ENCODE measurements at places on chromosomes 16 and 17. TPM values are rescaled to one million over a fixed set of nuclear protein-coding genes. Genes with fewer than 3 reads are reported as not detected.

DNA sequence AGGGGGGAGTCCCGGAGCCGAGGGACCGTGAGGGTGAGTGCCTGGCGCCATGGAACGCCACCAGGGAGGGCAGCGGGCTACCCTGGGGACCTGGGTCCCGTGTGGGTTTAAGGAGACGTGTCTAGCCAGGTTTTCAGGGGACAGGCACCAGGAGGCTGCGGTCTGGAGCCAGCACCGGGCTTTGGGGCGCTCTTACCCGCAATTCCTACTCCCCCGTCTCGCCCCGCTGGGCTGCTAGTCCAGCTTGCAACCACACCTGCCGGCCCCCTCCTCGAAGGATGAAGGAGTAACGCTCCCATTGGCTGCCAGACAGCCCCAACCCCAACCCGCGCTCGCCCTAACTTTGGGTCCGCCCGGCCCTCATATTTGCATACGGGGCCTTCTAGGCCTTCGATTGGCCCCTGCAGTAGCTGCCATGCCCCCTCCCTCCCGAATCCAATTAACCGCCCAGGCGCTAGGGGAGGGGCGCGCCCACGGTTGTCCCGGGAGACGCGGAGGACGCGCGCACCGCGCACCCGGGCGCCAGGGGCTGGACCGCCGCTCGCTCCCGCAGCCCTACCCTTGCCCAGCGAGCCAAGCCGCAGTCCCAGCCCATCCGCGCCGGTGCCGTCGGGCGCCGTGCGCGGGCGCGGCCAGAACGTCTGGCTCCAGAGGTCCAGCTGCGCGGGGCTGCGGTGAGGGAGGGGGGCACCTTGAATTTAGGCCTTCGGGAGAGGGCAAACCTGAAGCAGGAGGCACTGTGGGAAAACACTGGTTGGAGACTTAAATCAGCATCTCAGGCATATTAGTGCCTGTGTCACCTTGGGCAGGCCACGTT lies at the start of gene TTLL6:
Gene TTLL6, minus strand, starts transcription at position 456 of the 817 bp plus-strand sequence. Its CDS starts 157 bp downstream, at position 299.
- DNase-seq: peak; percentile 75

DNA sequence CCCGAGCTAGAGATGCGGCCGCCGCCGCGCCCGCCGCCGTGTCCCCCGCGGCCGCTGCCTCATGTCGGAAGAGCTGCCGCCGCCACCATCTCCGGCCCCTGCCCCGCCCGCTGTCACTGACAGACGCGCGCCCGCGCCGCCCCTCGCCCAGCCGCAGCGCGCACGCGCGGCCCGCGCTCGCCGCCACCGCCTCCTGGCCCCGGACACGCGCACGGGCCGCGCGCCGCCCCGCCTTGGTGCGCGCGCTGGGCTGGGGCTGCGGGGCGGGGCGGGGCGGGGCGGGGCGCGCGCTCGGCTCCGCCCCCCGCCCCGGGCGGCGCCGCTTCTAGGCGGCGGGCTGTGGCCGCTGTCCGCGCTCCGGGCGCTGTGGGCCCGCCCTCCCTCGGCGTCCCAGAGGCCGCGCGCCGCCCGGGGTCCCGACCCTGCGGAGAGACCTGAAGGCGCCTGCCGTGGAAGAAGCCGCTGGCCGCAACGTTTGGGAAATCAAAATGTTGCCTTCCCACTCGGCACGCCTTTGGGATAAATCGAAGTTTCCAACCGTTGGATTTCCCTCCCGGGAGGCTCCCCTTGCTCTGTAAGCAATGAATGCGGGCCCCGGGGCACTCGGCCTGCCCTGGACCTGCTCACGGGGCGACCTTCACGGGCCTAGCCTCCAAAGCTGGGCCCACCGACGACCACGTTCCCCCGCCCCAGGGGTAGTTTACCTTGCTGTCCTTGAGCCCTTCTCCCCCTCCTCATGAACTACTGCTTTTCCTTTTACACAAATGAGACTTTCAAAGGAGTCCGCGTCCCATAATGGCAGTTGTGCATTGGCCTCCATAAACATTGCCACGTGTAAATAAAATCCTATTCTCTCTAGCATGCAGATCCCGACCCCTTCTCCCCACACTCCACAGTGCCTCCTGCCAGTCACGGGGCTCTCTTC lies at the start of gene ADCY9:
Gene ADCY9, minus strand, starts transcription at position 118 of the 925 bp plus-strand sequence. CDS start 1,000 bp downstream, outside the sequence.
- DNase-seq: peak; percentile 42

GRCh38 chr17:4340914-4341615 lies 25.4 kb downstream of the UBE2G1 start:
- DNase-seq: no peak

DNA sequence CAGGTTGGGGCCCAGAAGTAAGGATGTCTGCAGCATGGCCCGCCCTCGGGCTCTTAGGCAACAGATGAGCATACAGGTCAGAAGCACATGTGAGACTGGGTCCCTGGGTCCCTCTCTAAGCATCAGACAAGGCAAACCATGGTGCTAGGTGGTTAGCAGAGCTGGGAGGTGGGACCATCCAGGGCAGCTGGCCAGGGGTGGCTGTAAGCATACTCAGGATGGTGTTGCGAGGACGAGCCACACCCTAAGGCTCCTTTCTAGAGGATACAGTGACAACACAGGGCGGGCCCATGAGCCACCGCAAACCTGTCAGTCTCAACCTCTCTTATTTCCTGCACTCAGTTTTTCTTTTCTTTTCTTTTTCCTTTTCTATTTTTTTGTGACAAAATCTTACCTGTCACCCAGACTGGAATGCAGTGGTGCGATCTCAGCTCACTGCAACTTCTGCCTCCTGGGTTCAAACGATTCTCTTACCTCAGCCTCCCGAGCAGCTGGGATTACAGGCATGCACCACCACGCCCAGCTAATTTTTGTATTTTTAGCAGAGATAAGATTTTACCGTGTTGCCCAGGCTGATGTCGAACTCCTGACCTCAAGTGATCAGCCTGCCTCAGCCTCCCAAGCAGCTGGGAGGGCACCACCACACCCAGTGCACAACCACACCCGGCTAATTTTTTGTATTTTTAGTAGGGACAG lies 3.6 kb downstream of the FA2H start:
- DNase-seq: no peak

DNA sequence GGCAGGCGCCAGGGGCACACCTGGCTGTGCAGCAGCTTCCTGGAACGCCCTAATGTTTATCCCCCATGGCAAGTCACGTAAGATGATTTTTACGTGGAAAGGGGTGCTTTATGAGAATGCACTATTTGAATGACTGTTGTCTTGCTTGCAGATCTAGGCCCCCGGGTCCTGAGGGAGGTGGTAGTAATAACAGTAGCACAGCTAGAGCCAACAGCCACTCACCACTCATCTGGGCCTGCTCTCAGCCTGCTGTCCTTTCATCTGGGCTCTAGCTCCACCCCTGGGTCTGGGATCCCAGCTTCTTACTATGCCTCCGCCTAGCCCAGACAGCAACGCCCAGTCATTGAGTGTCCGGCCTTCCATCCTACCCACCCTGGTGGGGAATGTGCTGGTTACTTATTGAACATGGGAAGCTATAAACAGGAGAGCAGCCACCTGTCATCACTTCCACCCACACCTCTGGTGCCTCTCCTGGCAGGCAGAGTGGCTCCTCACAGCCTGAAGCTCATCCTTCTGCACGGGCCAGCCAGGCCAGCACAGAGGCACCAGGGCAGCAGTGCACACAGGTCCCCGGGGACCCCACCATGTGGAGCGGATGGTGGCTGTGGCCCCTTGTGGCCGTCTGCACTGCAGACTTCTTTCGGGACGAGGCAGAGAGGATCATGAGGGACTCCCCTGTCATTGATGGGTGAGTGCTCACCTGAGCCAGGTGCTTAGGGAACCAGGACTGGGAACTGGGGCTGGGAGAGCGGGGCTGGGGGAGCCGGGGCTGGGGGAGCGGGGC lies 16.6 kb downstream of the DPEP1 start:
- no peak for DNase-seq

GRCh38 chr16:19329932-19330331 lies 44.4 kb downstream of the CLEC19A start:
- DNase-seq: no peak

DNA sequence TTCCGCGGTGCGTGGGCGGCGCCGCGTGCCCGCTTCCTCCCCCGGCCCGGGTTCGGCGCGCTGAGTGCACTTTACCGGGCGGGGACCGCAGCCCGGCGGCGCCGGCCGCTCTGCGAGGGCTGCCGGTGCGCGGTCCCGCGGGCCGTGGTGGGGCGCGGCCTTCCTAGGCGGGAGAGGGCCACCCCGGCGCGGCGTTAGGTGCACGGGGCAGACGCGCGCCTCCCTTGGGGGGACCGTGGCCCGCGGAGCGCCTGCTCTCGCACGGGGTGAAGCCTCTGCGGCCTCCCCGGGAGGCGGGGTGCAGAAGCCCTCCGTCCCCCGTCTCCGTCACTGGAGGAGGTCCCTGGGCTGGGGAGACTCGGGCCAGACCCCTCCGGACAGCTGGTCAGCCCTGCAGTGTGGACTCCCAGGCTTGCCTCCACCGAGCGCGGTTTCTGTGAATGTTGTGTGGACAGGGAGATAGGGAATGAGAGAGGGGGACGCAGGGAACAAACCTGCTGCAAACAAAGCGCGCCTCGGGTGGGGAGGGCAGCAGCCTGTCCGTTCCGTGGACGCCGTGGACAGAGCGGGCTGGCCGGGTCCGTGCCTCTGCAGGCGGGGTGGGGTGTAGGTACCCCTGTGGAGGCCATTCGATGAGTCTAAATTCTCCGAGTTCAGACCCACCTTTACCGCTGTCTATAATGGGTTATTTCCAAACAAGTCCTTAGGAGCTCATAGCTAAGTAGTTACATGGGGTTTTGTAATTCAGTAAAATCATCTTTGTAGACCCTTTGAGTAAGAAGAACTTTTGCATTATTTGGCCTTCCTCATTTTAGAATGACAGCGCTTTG lies 721 bp downstream of the TBCD start:
- no peak for DNase-seq

- no peak for DNase-seq
Measured at GRCh38 chr17:80704894-80705293, 160.3 kb downstream of the RPTOR start.

The CDK5R1 gene
- 5.3 TPM for total RNA-seq
